ENCODE measurements at places on chromosomes 1 and 21. TPM values are rescaled to one million over a fixed set of nuclear protein-coding genes. Genes with fewer than 3 reads are reported as not detected.

The TMPRSS3 gene
- total RNA-seq = 27.4 TPM

The KIF21B gene
- total RNA-seq = 102 TPM

The CNR2 gene
- 0.14 TPM for total RNA-seq

The C1QC gene
- total RNA-seq = not detected

The CHD5 gene
- total RNA-seq = 1.1 TPM

The SPRR4 gene
- not detected for total RNA-seq

The MNDA gene
- total RNA-seq = not detected

The DSCAM gene
- not detected for total RNA-seq

The SMIM1 gene
- not detected for total RNA-seq

The OR2G6 gene
- total RNA-seq = not detected

The CFAP126 gene
- not detected for total RNA-seq

The CADM3 gene
- total RNA-seq = not detected

The ADAMTS4 gene
- total RNA-seq = 0.38 TPM

The SELE gene
- not detected for total RNA-seq

- no peak for DNase-seq
These were observed 3.2 kb downstream of the EVA1C start for GRCh38 chr21:32415451-32416398.

GRCh38 chr1:55427606-55428005, 212.4 kb upstream of the USP24 start:
- no peak for DNase-seq

DNA sequence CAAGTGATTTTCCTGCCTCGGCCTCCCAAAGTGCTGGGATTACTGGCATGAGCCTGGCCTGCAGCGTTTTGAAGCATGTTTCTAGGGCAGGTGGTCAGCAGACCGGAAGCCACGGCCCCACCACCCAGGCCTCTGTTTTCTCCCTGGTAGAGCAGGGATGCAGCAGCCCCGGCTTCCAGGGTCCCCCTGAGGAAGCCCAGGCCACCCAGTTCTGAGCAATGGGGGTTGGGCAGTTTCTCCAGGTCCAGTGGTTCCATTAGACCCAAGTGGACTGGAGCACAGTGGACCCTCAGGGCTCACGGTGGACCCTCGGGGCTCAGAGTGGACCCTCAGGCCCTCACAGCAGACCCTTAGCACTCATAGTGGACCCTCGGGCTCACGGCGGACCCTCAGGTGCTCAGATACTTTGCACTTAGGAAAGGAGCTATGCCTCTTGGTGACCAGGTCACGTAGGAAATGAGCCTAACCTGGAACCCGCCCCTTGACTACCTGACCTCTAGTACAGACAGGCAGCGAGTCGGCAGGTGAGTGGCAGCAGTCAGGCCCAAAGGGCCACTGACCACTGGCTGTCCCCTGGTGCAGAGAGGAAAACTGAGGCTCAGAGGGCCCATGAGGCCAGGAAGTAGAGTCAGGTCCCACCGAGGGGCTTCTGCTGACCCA, 4.6 kb upstream of the FNDC10 start:
- no peak for DNase-seq

- no peak for DNase-seq
These were observed 393.2 kb upstream of the CXADR start for GRCh38 chr21:17119466-17120297.

GRCh38 chr1:160460683-160461287, 60.4 kb downstream of the VANGL2 start:
- DNase-seq = no peak

GRCh38 chr1:55631509-55631908, 416.3 kb upstream of the USP24 start:
- DNase-seq = no peak

- no peak for DNase-seq
These were observed 17.6 kb downstream of the SOD1 start for GRCh38 chr21:31677047-31677446.

GRCh38 chr21:41901099-41901498, 22.0 kb upstream of the PRDM15 start:
- peak; percentile 62 for DNase-seq

GRCh38 chr1:2194319-2194897, at the start of gene FAAP20:
Gene FAAP20, minus strand, starts transcription at chr1:2194772. Its CDS starts 23 bp downstream, at chr1:2194749.
- DNase-seq = no peak

GRCh38 chr21:32306021-32306780, 7.5 kb downstream of the MRAP start:
- DNase-seq = peak; percentile 34

GRCh38 chr1:8854240-8854639, 24.2 kb downstream of the ENO1 start:
- no peak for DNase-seq

- no peak for DNase-seq
These were observed 98.2 kb upstream of the LMO4 start for GRCh38 chr1:87230501-87230900.

DNA sequence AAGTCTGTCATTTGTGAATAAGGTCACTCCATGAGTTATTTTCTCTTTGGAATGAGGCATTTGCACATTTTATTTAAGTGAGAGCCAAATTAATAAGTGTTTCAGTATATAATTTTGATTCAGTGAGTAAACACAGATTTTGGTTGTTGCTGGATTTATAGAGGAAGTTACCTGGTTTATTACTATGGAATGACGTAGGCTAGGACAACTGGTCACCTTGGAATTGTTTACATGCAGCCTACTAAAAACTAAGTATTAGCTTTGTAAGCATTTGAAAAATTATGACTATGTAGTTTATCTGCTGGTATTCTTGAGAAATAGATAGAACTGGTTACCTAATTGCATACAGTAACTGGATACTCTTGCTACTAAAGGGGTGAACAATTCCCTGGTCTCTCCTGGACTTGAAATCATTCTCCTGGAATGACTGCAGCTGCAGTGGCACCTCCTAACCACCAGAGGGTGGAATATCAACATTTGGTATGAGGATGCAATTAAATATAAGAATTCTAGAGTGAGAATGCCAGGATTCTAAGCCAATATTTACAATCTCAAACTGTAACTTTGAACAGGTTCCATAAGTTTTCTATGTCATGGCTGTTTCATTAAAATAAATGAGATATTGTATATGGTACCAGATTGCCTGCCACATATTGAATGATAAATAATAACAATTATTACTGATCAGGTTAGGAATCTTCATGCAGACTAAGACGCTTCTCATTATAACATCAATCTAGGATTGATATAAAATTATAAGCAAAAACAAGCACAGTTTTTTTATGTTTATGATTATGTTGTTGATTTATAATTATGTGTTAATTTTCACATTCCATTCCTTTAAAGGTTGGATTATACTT, 3.5 kb upstream of the KRTAP27-1 start:
- DNase-seq = peak; percentile 40

DNA sequence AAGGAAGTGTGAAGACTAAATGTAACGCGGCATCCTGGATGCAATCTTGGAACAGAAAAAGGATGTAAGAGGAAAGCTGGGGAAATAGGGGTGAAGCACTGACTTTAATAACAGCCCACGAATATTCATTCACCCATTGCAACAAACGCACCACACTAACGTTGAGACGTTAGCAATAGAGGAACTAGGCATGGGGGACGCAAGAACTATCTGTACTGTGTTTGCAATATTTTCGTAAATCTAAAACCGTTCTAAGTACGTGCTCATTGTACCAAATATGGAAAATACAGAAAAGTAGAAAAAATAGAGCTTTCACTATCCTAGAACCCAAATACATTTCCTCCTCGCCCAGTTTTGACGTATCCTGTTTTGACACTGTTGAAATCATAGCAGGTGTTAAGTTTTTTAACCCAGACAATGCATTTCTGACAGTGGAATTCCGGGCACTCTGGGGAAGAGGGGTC, 3.9 kb downstream of the LAPTM5 start:
- DNase-seq = no peak

- no peak for DNase-seq
These were observed 392.4 kb downstream of the RPS6KC1 start for GRCh38 chr1:213443415-213443814.

GRCh38 chr1:21200767-21201166, 24.1 kb upstream of the EIF4G3 start:
- no peak for DNase-seq

DNA sequence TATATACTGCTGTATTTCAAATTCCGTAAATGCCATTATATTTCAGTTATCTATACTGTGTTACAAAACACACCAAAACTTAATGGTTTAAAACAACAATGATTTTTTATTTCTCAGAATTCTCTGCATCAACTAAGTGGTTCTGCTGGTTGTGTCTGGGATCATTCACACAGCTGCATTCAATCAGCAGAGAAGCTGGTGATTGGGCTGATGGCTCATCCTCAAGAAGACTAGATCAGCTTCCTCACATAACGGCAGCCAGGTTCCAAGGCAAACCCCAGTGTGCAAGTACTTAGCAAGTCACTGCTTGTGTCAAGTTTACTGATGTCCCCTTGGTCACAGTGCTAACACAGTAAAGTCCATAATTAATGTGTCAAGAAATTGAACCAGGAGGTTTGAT, 86.3 kb upstream of the VANGL1 start:
- DNase-seq = no peak

DNA sequence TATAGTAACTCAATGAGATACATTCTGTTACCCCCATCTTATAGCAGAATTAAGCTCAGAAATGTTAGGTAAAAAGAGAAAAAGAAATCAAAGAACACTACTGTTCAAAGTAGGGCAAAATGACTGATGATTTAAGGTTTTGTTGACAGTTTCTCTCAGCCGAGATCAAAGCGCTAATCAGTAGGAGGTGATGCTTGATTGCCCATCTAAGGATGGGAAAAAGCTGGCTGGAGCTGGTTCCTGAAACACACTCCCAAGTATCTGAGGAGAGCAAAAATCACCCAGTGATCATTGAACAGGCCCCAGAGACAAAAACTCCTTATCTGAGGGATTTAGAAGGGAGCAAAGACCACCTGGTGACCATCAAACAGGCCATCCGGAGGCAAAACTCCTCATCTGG, 64.5 kb upstream of the CSF1 start:
- no peak for DNase-seq

DNA sequence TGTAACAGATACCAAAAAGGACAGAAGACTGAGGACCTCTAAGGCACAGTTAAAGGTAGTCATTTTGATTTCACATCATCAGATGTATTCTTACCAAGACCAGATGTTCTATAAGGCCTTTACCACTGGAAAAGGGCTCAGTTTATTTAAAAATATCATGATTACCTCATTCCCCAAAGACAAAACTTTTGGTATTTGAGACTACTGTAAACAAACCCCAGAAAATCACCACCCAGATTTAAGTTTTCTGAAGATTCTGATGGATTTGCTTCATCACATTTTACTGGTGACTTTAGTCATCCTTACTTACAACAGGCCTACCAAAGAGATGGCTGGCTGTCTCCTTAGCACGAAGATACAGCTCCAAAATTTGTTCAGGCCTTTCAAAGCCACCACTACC, 8.3 kb downstream of the ENAH start:
- no peak for DNase-seq

DNA sequence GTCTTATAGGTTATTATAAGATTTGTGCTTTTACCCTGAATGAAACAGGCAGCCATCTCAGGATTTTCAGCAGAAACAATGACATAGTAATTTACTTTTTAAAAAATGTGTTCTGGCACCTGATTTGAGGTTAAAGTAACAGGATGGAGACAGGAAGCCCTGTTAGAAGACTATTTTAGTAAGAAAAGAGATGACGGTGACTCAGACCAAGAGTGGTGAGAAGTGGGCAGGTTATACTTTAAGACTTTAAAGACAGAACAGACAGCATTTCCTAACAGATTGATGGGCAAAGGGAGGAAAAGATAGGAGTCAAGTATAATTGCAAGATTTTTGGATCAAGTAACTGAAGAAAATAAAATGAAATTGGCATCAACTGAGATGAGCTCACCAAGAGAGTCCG, 436.8 kb upstream of the NR5A2 start:
- no peak for DNase-seq

DNA sequence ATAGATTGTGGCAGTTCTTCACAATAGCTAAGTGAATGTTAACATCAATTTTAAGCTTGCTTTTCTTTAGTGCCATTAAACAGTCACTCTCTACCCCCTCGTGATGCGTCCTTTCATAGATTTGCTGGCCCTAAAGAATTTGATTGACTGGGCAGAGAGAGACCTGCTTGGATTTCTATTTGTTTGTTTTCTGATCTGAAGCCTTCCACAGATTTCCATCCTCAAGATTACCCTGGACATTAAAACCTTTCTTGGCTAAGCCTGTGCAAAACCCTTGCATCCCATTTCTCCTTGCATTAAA, 17.8 kb downstream of the C1orf21 start:
- no peak for DNase-seq

DNA sequence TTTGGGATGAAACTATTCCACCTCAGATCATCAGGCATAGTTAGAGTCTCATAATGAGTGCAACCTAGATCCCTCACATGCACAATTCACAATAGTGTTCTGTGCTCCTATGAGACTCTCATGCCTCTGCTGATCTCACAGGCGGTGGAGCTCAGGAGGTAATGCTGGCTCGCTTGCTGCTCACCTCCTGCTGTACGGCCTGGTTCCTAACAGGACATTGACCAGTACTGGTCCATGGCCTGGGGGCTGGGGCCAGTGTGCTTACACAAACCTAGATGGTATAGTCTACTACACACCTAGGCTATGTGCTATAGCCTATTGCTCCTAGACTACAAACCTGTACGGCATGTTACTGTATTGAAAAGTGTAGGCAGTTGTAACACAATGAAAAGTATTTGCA, 448.4 kb downstream of the RPS6KC1 start:
- no peak for DNase-seq

DNA sequence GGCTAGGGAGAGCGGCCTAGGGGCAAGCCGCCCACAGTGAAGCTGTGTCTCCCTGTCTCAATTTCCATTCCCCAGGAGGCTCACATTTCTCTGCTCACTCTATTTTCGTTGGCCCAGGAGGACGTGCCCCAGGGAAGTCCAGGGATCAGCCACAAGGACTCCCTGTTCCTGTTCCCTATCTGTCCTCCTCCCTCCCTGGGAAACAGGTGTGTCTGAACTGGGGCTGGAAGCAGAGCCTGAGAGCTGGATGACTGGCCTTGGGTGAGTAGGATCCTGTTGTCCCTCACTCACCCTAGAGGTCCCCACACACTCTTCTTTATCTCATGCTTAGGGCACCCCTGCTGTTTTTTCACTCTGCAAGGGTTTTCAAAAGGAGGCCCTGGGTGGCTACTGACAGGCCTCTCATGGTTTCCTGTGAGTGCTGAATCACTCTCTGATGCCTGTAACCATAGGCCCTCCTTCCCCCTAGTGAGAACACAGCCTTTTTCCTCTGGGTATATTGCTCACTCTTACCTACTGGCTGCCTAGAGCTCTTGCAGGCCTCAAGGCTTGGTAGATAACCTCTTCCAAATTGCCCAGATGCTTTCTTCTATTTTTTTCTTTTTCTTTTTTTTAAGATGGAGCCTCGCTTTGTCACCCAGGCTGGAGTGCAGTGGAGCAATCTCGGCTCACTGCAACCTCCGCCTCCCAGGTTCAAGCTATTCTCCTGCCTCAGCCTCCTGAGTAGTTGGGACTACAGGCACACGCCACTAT, 3.3 kb upstream of the UTP11 start:
- DNase-seq = peak; percentile 78

GRCh38 chr1:36605942-36606640, 123.4 kb upstream of the CSF3R start:
- no peak for DNase-seq

GRCh38 chr1:14606632-14607031, 8.1 kb downstream of the KAZN start:
- no peak for DNase-seq

Measured in activated CD8-positive, alpha-beta memory T cell treated with anti-CD3 and anti-CD28 coated beads, Interleukin-2, amount 10 ng/mL, durations not matched to agents 7 days and 5 days (primary cell).